ENCODE measurements at places on chromosomes 4 and X.
A peak's percentile ranks its signal among the peaks of the same experiment; 100 is the strongest.

DNA sequence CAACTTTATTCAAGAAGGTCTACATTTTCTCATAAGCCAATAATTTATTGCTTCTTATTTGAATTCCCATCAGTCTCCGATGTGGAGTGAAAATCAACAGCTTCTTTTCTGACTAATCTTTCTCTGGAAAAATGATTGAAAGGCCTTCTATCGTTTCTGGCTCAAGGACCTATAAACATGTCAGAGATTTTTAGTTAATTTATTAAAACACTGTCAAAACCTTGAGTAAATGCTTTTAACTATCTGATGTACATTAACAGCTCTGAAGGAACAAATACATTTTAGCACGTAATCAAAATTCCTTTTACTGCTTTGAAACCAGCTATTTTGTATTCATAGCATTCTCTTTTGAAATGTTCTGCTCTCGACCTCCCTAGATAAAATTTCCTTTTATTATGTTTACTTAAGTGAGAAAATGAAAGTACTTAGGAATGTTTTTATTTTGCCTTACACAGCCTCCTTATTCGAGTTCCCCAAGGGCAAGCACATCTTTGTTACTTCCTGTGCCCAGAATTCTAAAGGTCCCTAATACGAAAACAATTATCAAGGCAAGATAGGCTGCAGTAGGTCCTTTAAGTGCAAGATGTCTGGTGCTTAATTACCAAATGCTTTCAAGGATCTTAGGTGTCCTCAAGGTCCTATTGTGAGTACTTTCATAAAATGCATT, 3.1 kb upstream of the ZFX start:
- no peak for DNase-seq

- DNase-seq: no peak
Observed at GRCh38 chrX:23327104-23327503, 7.5 kb upstream of the PTCHD1 start.

DNA sequence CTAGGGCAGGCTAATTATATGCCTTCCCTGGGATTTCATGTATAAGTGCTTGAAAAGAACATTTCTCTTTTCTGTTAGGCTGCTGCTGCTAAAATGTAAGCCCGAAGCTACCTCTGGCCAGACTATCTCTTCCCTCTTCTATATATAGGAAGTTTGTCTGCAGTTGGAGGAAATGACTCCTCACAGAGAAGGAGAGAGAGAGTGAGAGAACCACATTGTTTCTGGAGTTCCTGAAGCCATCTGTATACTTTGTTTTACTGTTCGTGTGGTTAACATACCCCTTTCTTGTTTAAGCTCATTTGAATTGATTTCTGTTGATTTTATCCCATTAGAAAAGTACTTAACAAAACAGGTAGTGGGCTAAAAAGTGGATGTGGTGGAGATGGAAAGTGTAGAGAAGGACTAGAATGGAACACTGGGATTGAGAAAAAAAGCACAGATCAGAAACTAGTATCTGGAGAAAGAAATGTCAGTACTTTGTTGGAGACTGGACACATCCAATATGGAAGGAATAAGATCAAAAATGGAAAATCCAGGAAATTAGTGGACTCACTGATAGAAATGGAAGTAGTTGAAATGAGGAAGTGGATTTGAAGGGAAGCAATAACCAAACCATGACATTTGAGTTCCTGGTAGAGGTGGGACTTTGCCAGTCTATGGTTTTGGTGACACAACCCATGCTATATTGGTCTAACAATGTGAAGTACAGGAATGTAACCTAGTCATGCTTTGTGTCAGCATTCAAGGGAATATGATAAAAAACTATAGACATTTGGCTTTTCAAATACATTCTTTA, 112.6 kb downstream of the TMA16 start:
- no peak for DNase-seq

DNA sequence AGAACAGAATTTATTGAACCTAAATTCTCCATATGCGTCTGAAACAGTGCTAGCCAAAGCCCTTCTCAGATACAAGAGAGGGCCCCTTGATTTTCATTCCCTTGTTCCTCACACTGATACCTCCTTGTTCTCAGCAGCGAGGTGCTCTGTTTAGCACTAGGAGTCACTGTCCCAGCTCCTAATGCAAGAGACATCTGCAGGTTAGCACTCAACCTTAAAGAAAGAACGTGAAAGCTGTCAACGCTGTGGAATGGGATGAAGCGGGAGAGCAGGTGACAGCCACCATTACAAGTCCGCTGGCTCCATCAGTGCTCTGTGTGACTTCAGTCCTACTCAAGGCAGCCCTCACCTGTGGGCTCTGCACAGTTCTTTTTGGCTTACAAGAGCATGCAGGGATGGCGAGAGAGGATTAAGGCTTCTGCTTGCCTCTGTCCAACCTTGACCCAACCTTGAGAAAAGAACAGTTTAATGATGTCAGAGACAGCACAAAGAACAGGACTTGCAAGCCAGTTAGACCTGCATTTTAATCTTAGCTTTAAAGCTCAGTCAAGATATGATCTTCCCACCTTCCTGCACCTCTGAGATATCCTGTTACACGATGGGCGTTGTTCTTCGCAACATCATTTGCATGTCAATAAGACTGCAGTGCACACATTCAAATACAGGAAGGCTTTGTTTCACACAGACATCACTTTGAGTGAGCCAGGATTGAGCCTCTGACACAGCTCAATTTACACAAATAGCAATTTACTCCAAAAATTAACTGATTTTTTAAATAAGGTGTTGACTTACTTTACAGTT, 95.1 kb downstream of the ARSF start:
- no peak for DNase-seq

- no peak for DNase-seq
Observed at GRCh38 chrX:1239681-1240142, 27.3 kb upstream of the CRLF2 start.

DNA sequence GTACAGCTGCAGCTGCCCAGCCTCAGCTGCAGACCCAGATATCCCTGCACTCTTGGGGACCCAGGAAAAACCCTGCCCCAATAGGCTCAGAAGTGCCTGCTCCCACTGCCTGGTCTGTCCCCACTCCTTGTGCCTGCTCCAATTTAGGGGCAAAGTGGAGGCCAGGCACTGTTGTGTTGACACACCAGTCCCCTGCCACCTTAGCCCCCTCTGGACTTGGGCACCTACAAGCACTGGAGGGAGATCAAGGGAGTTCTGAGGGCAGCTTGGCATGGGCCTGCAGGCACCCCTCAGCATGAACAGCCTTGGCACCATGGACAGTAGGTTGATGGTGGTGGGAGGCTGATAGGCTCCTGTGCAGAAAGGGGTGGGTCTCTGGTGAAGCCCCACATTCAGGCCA, 2020.8 kb upstream of the ADGRL3 start:
- DNase-seq: no peak

GRCh38 chrX:124619710-124620109, 273.3 kb downstream of the SH2D1A start:
- no peak for DNase-seq

- no peak for DNase-seq
Observed at GRCh38 chrX:20322887-20323286, 56.2 kb upstream of the RPS6KA3 start.

DNA sequence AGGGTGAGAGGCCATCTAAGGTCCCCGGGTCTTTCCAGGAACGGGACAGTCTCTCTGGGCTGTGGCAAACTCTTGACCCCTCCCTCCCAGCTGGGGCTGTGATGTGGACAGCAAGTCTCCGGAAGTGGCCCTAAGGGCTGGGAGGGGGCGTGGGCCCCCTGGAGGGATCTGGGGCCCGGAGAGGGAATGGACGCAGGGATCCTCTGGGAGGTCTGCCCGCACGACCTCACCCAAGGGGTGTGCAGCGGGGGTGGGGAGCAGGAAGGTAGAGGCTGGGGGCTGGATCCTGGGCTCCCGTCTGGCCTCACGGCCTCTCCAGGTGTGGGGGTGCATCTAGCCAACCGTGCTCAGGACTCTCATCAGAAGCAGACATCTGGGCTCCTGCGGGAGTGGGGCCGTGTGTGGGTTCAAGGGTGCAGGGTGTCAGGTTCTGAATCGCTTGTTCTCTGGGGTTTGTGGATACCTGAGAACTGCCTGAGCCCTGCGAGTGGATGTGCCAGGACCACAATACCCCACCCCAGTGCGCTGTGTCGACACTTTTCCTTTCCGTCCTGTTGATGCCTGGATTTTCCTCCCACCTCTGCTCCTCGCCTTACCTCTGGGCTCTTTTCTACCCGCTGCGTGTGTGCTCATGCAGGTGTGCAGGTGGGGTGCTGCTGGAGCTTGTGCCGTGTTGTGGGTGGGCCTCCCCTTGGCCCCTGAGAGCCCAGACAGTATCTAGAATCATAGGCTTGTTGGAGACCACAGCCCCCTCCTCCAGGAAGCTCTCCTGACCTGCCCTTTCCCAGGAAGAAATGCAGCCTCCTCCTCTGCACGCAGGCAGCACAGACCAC, 915 bp downstream of the CPZ start:
- peak; percentile 68 for DNase-seq

- no peak for DNase-seq
Observed at GRCh38 chr4:184262901-184263300, 45.2 kb upstream of the ENPP6 start.

GRCh38 chrX:46758163-46758955, 559 bp downstream of the SLC9A7 start:
- no peak for DNase-seq

- no peak for DNase-seq
Observed at GRCh38 chrX:45006002-45006800, 133.2 kb downstream of the KDM6A start.

DNA sequence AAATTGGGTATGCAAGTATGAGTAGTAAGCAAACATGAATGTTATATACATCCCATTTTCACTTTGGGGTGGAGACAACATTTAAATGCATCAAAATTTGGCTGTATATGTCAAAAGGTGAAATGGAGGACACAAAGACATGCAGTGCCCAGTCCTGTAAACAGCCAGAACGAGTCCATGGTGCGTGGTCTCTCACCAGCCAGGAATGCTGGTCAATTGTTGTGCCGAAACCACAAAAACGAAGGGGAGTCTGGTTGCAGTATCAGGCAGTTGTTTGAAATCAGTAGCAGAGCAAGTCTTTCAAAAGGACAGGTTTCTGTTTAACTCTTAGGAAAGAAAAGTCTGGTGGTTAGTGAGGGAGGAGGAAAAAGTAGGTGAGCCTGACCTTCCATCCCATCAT, 22.3 kb upstream of the RNF150 start:
- no peak for DNase-seq

DNA sequence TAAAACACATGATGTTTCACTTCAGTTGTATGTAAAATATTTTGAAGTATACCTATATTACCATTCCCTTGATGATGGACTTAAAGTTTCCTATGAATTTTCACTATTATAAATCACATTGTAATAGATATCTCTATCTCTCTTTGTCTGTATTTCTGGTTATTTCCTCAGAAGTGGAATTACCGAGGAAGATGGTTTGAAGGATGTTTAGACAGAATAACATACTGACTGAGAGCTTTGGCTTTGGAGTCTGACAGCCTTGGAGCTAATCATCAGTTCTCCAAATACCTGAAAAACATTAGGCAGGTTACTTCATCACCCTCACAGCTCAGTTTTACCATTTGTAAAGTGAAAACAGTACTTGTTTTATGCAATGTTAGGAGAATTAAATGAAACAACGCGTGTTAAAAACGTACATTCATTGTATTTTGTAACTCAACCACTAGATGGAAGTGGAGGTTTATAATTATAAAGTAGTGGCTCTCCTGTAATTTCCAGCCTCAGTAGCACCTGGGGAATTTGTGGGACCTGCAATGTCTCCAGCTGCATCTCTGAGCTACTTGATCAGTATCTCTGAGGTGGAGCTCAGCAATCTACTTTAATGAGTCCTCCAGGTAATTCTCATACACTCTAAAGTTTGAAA, 14.3 kb downstream of the JCHAIN start:
- DNase-seq: no peak

- DNase-seq: no peak
Observed at GRCh38 chr4:98482847-98483806, 175.3 kb downstream of the TSPAN5 start.

DNA sequence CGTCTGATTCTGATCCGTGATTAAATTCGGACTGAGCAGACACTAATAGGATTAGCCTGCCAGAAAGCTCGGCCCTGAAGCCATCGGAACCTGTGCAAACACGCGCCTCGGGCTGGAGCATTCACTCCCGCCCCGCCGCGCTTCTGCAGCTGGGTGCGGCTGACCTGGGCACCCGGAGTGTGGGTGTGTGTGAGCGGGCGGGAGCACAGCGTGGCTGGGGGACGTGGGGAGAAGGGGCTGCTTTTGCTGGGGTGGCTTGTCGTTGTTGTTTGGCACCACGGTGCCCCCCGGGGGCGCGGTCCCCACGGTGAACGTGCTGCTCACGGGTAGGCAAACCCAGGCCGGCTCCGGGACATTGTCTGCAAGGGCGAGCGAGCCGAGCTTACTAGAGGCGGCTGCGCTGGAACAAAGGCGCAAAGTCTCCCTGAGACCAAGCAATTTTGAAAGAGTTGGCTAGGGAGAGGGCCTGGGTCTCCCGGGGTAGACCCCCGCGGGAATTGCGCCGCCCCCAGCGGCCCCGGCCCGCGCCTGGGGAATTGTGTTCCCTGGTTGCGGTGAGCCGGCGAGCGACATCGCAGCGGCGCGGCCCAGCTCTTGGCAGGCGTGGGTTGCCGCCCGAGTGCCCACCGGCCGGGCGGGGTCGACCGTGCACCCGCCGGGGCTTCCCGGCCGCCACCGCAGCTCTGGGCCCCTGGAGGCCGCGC, 1.4 kb downstream of the MAMLD1 start:
- DNase-seq: no peak

DNA sequence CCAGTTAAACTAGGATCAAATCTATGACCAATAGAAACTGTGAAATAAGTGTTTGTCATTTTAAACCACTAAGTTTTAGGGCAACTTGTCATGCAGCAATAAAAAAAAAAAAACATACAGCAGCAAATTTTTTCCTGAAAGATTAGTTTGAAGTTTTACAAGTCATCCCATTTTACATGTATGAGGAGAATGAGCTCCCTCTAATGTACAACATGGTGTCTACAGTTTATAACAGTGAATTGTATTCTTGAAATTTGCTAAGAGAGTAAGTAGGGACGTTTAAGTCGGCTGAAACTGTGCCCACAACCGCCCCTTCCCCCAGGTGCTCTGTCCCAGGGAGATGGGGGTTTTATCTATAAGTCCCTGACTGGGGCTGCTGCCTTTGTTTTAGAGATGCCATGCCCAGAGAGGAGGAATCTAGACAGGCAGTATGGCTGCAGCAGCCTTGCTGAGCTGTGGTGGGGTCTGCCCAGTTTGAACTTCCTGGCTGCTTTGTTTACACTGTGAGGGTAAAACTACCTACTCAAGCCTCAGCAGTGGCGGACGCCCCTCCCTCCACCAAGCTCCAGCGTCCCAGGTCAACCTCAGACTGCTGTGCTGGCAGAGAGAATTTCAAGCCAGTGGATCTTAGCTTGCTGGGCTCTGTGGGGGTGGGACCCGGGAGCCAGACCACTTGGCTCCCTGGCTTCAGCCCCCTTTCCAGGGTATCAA, 499.3 kb upstream of the CT83 start:
- no peak for DNase-seq

- DNase-seq: no peak
Observed at GRCh38 chr4:81509191-81509590, 37.5 kb upstream of the RASGEF1B start.

- DNase-seq: no peak
Observed at GRCh38 chrX:129981752-129982299, 609 bp upstream of the BCORL1 start.

GRCh38 chrX:41382714-41383645, 49.0 kb downstream of the DDX3X start:
- no peak for DNase-seq

GRCh38 chr4:21554500-21554899, 394.1 kb downstream of the KCNIP4 start:
- DNase-seq: no peak

- no peak for DNase-seq
Observed at GRCh38 chrX:8591501-8591900, 126.9 kb downstream of the VCX3B start.
